Left ventricle myocardium superior (tissue), 1 donor: ENCODE measurements at places on chromosomes 3 and 15.

DNA sequence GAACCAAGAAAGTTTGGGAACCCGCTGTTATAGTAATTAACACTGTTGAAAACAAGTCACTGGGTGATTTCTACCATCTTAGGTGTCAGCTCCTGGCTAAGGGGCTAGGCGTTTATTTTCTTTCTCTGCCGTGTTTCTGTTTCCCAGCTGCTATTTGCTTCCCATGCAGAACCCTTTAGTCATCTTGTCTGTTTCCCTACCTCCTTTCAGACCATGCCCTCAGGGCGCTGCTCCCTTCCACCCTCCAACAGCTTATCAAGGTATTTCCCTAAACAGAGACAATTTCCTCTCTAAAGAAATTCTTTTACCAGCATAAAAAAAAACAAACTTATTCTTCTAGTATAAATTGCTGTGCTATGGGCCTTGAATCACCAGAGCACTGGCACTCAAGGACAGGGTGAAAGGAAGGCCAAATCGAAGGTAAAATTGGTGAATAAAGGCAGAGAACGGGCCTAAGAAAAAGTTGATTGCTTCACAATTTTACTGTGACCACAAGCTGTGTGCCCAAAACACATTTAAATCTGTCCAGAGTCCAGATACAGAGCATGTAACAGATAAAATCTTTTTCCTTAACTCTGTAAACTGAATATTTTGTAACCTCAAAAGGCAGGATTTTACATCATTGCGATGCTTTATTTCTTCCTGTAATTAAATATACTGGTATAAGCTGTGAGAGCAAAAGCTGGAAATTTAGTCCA lies 319.2 kb downstream of the ZNF621 start:
- DNase-seq: no peak

- no peak for DNase-seq
Observed at GRCh38 chr3:184718431-184718830, 6.6 kb upstream of the MAGEF1 start.

- DNase-seq: peak; percentile 92
Observed at GRCh38 chr3:129314386-129315222, 35.9 kb downstream of the HMCES start.

- no peak for DNase-seq
Observed at GRCh38 chr3:38992117-38992760, 59.5 kb downstream of the SCN11A start.

DNA sequence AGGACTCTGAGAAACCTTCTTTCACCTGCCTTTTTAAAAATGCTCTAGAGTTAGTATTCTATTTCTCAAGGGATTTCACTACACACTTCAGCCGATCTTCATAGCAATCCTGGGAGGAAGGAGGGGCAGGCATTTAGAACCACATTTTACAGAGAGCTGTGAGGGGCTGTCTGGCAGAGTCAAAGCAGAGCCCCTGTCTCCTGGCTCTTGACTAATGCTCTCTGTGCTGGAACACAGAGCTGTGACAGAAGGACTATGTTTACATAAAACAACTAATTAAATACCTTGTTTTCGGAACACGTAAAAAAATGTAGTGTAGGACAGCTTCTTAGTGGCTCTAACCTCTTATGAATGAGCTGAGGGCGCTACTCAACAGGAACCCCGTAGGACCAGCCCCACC lies 7.6 kb upstream of the SPTBN5 start:
- DNase-seq: no peak

DNA sequence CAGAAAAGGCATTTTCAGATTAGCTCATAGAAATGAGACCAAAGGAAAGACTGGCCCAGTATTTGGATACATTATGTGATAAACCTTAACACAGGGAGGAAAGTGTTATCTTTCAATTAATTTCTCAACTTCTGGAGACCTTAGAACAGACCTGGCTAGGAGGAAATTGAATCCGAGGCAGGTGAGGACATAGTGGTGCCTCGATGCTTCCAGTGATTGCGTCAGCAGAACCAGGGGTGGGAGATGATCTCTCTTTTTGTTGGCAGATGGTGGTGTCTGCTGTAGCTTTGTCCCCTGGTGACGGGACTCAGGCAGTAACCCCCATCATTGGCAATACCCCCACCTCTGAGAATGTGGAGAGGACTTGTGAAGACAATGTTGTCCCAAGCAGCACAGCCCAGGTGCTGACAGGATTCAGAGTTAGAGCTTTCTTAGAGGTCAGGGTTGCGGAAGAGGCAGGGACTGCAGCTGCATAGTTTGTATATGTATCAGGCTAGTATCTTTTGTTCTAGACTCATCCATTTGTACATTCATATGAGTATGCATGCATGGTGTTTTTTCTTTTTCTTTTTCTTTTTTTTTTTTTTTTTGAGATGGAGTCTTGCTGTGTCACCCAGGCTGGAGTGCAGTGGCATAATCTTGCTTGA lies 27.9 kb upstream of the MUC20 start:
- DNase-seq: no peak

- no peak for DNase-seq
Observed at GRCh38 chr15:29656636-29657475, 165.4 kb downstream of the TJP1 start.

GRCh38 chr15:47586653-47587224 lies 130.6 kb upstream of the SEMA6D start:
- DNase-seq: peak; percentile 52

GRCh38 chr3:154794391-154794790 lies 285.7 kb upstream of the MME start:
- no peak for DNase-seq

GRCh38 chr15:85003593-85004312 lies 22.1 kb downstream of the PDE8A start:
- no peak for DNase-seq

DNA sequence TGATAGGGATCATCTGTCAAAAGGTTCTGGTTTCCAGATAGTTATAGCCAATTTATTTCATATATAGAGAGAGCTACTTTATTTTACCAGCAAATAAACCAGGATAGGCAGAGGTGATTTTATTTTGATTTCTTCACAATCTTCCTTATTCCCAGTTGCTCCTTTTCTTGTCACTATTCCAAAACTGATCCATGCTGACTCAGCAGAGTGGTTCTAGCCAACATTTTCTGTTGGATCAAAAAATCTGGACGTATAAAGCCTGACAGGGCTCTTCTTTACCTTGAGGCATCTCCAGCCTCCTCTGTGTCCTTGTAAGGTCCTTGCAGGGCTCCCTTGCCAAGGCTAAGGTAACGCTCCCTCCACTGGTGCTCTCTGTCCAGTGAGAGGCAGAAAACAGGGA lies 15.8 kb downstream of the HDC start:
- no peak for DNase-seq

GRCh38 chr3:68162644-68163043 lies 508.2 kb upstream of the SUCLG2 start:
- DNase-seq: no peak
